Spleen (tissue), 13 donors: ENCODE measurements at places on chromosomes 3 and 15.

- DNase-seq, result no peak
Measured at GRCh38 chr15:33515121-33515520, 204.4 kb downstream of the RYR3 start.

GRCh38 chr3:194196876-194197275, 60.9 kb downstream of the HES1 start:
- no peak for DNase-seq

GRCh38 chr3:79822076-79822475, 54.3 kb upstream of the ROBO1 start:
- DNase-seq, result no peak

DNA sequence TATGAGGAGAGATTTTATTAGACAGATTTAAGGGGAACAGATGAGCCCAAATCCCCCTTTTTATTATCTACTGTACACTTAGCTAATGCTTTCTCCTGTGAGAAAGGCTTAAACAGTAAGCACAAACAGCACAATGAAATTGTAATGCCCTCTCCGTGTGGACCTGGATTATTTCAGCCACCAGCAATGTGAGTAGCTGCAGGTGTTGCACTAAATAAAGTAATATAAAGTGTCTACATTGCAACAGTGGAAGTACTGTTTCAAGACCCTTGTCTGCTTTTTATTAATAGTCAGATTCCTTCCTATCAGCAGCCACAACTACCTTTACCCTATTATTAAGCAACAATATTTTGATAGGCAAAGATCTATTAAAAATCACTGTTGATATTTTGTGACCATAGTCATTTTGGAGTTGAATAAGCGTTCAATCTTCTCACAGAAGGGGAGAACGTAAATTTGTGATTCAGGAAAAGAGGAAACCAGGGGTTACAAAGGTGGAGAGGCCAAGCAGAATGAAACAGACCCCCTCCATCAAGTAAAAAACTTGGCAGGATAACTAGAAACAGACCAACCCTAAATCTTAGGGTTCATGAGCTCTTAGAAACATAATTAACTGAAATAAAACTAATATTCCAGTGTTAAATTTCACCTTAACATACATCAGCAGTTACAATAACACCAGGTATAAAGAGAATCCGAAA, 422.6 kb downstream of the MECOM start:
- no peak for DNase-seq

GRCh38 chr3:175005881-175006280, 146.7 kb downstream of the NAALADL2 start:
- no peak for DNase-seq

- peak; percentile 50 for DNase-seq
Measured at GRCh38 chr3:197458906-197459470, 96.8 kb downstream of the BDH1 start.

DNA sequence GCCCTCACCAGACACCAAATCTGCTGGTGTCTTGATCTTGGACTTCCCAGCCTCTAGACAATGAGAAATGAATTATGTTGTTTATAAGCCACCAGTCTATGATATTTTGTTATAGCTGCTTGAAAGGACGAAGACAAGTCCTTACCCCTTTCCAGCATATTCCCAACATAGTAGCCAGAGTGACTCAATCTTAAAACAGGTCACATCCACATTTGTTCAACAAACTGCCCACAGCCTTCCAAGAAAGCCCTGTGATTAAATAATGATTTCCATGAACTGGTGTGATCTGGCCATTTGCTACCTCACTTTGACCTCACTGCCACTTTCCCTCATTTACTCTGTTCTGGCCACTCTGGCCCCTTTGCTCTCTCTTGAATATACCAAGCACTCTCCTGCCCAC, 193.7 kb upstream of the CFAP20DC start:
- no peak for DNase-seq

DNA sequence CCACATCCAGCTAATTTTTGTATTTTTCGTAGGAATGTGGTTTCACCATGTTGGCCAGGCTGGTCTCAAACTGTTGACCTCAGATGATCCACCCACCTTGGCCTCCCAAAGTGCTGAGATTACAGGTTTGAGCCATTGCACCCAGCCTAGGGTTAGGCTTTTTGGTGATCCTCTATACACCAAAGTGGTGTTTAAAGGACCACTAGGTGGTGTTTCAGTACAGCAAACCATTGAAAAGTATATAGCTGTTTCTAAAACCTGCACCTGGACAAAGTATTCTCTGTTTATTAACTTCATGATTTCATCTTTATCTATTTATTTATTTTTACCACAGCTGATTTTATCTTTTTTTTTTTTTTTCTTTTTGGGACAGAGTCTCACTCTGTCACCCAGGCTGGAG, 68.4 kb downstream of the MINDY2 start:
- no peak for DNase-seq

- no peak for DNase-seq
Measured at GRCh38 chr3:68953816-68954444, 21.6 kb upstream of the TAFA4 start.

DNA sequence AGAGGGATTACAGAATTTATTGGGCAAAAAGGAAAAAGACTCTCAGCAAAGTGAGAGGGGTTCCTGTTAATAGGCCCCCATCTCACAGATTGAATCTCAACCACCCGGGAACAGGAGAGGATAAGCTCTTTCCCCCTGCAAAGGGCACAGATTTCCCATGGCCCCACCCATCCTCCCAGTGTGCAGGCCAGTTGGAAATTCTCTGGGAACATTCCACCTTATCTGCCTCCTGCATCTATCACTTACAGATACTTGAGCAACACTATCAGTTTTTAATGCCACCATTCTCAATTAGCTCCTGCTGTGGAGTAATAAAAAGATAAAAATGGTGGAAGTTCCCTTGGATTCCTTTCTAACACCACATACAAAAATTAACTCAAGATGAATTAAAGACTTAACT, 350.0 kb upstream of the BCHE start:
- DNase-seq, result no peak

DNA sequence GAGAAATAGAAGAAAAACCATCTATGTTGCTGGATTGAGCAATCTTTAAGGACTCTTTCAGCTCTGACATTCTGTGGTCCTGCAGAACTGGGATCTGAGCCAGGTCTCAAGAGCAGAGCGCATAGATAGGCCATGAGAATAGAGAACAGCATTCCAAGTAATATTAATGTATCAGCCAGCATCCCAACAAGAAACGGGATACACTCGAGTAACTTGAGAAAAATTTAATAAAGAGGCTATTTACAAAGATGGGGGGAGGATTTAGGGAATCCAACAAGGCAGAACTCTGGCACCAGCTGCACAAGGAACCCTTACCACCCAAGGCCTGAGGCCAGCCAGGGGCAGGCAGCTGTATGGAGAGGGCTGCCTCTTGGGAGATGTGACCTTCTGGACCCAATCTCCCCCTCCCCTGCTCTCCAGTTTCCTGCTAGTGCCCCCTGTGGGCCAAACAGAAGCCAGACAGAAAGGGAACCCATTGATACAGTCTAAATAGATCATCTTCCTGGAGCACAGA, 8.2 kb downstream of the TMOD2 start:
- no peak for DNase-seq

DNA sequence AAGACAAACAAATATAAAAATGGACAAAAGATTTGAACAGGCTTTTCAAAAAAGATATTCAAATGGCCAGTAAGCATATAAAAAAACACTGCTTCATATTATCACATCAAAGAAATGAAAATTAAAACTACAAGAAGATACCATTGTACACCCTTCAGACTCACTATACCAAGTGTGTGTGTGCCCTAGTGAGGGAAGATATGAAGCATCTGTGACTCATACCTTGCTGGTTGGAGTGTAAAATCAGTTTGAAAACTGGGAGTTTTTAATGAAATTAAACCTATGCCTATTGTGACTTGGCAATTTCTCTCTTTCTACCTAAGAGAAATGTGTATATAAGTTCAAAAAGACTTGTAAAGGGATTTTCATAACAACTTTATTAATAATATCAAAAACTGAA, 23.5 kb upstream of the SLC15A2 start:
- no peak for DNase-seq

DNA sequence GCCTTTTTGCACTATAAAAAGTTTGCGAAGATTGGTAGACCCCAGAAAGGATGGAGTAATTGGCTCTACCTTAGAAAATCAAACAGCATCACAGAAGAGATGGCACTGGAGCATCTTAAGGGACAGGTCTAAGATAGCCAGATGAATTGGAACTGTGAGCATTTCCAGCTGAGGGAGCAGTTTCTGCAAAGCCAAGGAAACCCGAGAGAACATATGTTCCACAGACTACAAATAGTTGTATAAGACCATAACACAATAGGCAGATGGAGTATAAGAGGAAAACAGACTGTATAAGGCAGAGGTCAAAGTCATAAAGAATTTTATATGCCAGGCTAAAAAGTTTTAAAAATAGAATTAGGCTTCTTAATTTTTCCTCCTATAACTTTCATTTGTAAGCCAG, 46.0 kb downstream of the TSC22D2 start:
- DNase-seq, result no peak

DNA sequence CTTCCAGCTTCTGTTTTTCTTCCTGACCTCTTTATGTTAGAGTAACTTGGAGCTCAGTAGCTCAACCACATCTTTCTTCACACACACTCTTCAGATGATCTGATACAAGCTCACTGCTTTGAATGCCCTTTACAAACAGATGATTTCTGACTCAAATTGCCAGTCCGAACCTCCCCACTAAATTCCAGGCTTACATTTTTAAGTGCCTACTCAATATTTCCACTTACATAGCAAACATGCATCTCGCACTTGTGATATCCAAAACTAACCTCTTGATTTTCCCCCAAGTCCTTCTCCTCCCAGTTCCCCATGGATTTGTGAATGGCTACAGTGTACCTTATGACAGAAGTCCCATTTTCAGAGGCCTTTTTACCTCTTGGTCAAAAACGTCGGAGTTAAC, 139.1 kb downstream of the GBE1 start:
- no peak for DNase-seq

GRCh38 chr3:194328053-194328657, 23.0 kb downstream of the CPN2 start:
- no peak for DNase-seq

GRCh38 chr3:170868577-170869238, 1.3 kb downstream of the RPL22L1 start:
- DNase-seq, result no peak

- DNase-seq, result no peak
Measured at GRCh38 chr15:70293591-70294470, 196.1 kb upstream of the TLE3 start.

DNA sequence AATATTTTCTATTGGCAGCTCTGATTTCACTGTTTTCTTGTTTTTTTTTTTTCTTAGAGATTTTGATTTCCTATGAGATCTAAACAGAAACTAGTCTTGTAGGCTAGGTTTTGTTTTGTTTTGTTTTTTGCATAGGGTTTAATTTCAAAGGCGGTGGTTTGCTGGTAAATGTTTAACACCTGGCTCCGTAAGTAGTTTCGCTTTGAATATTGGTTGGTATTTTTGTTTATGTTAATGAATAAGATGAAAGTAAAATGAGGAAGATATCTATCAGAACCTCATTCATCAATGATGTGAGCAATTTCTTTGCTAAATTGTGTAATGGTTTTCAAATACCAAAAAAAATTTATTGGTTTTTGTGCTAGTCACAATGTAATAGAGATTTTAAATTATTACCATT, 39.7 kb upstream of the TM4SF1 start:
- DNase-seq, result no peak

- DNase-seq, result no peak
Measured at GRCh38 chr3:187068787-187069186, 70.5 kb downstream of the RPL39L start.

DNA sequence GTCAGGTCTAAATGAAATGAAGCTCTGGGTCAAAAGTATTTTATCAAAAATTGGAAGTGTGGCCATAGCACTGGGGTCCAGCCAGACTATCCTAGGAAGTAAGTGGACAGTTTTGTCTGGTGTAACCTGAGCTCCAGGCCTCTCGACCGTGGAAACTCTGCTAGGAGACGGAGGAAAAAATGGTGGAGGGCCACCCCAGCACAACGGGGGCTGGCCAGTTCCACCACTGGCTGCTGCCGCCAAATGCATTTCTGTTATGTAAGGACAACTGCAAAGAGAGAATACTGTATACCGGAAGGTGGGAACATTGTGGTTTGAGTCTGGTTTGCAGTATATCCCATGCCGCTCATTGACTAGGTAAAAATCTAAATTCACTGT, 235.7 kb downstream of the GREM1 start:
- DNase-seq, result no peak

- DNase-seq, result no peak
Measured at GRCh38 chr15:34890424-34890823, 79.1 kb downstream of the AQR start.

DNA sequence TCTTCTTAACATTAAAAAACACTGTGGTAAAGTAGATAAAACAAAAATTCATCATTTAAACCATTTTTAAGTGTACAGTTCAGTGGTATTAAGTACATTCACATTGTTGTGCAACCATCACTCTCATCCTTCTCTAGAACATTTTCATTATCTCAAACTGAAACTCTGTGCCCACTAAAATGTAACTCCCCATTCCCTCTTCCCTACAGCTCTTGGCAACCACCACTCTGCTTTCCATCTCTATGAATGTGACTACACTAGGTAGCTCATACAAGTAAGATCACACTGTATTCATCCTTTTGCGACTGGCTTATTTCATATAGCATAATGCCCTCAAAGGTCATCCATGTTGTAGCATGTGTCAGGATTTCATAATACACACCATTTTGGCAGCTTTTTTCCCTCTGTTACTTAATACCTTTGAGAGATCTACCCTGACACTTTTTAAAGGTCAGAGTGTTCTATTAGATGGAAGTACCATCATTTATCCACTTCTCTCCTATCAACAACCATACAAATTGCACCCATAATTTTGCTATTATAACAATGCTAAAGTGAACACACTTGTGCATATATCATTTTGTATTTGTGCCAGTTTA, 42.9 kb upstream of the FRMD4B start:
- DNase-seq, result no peak

- DNase-seq, result no peak
Measured at GRCh38 chr15:40772014-40772413, 2.2 kb downstream of the C15orf62 start.

GRCh38 chr15:26242565-26243071, 379.5 kb upstream of the ATP10A start:
- DNase-seq, result no peak

- no peak for DNase-seq
Measured at GRCh38 chr3:99171800-99172199, 270.3 kb upstream of the DCBLD2 start.
